MV-4-11 (cell line): ENCODE measurements at places on chromosomes 1 and 21.

DNA sequence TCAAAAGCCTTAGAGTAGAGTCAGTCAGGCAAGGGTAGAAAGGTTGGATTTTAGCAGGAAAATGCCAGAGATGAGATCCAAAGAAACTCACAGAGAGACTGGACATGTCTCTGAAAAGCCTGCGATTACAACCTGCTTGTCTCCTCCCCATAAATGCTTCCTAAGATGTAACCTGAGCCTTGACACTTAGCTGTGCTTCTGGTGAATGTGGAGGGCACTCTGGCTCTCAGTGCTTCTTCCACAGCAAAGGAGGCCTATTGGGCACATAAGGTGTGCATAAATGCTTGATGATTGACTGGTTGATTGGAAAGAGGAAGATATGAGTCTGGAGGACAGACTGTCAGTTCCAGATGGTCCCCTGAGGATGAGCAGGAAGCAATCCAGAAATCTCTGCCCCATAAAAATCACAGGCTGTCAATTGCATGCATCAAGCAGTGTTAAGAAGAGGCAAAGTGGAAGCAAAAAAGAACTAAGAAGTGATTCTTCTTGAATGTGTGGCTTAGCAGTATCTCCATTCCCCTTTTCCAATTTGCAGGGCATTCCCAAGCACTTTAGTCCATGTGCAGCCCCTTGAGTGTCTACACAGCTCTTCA, 236.2 kb upstream of the RRP15 start:
- no peak for DNase-seq

DNA sequence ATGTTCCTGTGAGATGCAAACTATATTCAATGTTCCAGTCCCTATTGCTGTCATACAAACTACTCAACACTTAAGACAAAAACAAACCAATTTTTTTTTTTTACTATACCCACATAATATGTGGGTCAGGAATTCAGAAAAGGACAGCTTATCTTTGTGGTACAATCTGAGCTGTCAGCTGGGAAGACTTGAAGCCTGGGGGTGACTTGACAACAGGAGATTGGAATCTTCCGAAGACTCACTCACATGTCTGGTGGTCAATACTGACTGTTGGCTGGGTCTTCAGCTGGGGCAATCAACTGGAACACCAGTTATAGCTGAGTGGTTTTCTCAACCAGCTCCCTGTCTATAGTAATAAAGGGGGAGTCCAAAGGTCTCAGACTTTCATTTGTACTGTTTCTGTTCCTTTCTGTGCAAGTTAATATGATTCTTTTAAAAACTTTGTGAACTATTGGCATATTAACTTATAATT, 81.7 kb upstream of the ATP1B1 start:
- DNase-seq, result no peak

GRCh38 chr21:18989953-18990495, 586.4 kb upstream of the TMPRSS15 start:
- no peak for DNase-seq

DNA sequence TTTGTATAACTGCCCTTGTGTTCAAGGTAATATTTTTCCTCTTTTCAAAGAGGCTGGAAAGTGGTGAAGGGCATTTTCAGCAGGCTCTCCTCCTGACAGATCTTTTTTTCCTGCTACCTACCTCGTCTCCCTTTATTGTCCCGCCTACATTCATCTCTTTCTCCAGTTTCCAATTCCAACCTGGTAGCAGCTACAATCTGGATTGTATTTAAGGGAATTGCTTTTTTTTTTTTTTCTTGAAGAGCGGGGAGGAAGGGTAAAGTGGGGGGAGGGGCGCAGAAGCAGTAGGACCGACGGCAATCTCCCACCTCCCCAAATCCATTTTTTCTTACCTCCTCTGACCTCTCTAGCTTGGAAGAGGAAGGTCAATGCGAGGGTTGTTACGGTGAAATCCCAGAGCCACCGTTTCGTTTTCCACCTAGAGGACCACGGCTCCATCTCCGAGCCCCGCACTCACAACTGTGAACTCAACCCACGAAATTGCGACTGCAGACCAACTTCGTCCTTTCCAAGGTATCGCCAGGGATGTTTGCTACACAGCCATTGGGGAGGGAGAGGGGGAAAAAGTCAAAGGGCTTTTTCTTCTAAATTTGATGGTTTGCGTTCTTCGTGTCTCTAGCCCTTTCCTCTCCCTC, 464 bp downstream of the COL11A1 start:
- DNase-seq, result no peak

DNA sequence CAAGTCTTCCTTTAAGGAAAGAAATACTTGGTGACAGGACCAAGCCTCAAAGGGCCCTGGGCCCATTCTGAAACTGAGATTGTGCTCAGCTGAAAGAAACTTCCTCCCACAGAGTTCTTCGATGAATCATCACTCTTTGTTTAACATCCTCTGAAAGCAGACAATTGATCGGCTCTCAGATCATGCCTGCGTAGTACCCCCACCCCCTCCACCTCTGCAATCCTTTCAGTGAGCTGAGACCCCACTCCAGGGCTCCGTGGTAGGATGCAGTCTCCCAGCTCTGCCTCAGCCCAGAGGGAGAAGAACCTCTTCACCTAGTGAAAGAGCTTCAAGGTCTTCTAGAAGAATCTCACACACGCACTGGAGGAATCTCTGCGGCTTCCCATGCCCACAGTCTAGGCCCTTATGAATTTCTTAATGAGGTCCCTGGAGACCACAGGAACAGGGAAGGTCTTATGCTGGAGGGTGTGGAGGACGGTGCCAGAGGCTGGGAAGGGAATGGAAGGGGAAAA, 104.9 kb upstream of the SOD1 start:
- peak; percentile 25 for DNase-seq

DNA sequence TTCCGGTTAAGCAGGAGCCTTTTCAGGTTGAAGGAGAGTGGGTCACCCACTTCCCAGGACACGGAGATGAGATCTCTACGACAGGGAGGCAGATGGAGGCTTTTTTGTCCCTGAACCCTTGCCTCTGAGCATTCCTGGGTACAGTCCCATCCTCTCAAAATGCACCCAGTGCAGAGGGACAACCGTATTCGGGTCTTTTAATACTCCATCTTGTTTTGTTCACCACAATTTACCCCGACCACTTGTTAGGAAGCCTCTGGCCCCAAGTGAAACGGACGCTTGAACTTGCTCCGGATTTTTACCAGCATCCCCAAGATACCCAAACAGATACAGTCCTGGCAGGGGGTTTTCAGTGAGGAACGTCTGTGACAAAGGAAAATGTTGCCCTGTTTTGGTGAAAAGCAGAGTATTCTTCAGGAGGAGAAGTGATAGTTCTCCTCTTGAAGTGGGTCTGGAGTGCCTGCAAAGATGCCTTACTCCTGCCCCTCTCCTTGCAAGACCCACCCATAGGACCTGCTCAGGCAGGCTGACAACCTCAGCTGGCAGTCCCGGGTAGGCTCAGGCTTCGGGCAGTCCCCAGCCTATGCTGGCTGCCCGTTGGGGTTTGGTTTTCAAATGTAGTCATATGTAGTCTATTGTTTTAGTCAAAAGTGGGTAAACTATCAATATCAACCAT, 669 bp upstream of the ARL8A start:
- no peak for DNase-seq

DNA sequence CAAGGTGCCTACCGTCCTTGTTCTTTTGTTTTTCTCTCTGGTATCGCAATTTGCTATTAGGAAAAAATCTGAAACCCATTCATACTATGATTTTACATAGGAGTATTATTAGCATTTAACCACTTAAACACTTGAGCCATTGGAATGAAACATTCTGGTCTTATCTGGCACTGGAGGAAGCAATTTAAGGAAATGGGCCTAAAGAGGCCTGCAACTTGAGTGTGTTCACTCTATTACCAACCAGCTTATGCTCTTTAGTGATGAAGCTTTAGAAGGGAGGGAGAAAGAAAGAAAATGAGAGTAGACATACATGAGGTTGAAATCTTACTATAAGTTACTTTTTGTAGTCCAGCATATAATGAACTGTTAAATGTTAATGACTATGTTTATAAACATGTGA, 5.7 kb downstream of the GJA5 start:
- DNase-seq, result no peak

DNA sequence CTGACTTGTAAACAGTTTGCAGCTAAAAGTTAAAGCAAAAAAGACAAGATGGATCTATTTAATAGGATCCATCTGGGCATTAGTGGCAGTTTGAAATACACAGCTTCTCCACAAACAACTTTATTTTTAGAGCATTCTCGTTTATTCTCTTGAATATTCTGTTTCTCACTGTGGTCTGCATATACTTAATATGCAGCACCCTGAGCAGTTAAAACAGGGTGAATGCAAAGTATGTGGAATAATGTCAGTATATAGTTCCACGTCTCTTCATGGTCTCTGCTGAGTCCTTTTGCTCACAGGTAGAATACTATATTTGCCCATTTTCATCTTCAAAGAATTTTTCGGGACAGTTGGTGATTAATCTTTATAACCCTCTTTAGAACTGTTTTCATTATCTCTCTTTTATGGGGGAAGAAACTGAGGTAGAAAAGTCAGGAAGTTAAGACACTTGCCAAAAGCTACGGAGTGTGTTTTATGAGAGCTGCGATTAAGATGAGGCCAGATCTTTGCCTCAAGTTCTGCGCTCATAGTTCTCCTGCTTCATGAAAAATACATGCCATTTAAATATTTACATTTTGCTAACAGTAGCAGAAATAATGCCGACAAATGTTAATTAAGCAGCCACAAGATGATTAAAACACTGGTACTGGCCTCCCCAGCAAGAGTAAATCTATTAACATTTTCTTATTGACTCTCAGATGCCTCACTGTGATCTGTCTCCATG, 115.6 kb downstream of the PTBP2 start:
- DNase-seq, result no peak

- DNase-seq, result no peak
Observed at GRCh38 chr1:204108312-204109141, 35.6 kb downstream of the SOX13 start.

- no peak for DNase-seq
Observed at GRCh38 chr21:34311561-34312330, 52.1 kb upstream of the KCNE2 start.

- DNase-seq, result no peak
Observed at GRCh38 chr21:25626757-25627156, 12.3 kb upstream of the JAM2 start.
